Occipital lobe (tissue), 3 donors: ENCODE measurements at places on chromosomes 11 and 22.

DNA sequence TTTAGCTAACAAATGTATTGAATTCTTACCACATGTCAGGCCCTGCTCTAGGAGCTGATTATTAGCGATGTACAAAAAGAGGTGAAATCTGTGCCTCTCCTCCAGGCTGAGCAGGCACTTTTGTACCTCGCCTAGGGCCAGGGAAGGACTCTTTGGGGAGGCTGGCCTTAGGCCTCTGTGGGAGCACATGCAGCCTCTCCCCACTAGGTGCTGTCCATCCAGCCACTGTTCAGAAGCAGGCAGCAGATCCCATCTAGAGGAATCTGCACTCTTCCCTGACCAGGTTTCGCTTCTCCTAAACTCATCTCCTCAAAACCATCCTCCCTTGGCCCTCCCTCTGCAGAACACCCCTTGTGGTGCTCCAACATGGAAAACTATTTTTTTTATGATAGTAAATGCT is 51.9 kb upstream of the WT1 start:
- DNase-seq = no peak

DNA sequence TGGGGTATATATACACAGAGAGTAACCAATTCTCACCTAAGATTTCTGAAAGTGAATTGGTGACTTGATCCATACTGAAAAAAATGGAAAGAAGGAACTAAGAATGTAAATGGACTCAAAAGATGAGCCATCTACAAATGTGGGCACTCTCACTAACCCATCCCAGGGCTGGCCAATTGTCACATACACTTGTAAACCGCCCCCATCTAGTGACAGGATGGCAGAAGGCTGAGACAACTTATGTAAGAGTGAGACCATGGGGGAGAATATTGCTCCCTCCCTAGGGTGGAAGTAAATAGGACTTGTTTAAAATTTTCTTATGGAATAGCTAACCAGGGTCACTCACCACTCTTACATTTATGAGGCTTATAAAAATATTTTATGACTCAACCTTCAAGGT is 377.1 kb upstream of the ISX start:
- DNase-seq = no peak

GRCh38 chr11:27161071-27161470 is 120.5 kb downstream of the BBOX1 start:
- DNase-seq = no peak

GRCh38 chr11:58391879-58392278 is 14.8 kb downstream of the OR5B3 start:
- DNase-seq = no peak

DNA sequence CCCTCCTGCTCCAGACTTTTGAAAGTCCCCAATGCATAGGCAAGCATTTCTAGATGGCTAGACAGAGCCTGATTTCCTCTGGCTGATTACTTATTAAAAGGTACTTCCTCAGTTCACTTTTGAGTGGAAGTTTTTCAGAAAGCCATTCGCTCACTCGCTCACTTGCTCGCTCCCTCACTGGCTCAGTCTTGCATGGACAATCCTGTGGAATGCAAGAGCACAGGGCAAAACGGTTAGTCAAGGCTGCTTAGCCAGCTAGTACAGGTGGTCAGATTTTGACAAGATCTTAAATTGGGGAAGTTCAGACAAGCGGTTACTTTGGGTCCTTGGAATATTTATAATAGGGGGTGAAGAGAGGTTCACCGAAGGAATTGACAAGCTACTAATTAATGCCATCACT is 101.0 kb downstream of the ARL14EP start:
- no peak for DNase-seq

DNA sequence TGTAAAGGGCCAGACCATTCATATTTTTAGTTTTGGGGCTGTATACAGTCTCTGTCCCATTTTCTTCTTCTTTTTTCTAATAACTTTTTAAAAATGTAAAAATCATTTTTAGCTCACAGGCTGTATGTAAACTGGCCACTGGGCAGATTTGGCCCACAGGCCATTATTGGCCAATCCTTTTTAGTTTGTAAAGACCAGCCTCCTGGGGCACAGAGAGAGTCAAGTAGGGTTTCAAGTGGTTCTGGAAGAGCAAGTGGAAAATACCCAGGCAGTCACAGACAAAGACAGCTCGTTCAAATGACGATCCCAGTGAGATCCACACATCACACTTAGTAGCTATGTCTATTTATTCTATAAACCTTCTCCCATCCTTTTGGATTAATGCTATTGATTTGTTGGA is 150.2 kb upstream of the ARHGAP20 start:
- no peak for DNase-seq

DNA sequence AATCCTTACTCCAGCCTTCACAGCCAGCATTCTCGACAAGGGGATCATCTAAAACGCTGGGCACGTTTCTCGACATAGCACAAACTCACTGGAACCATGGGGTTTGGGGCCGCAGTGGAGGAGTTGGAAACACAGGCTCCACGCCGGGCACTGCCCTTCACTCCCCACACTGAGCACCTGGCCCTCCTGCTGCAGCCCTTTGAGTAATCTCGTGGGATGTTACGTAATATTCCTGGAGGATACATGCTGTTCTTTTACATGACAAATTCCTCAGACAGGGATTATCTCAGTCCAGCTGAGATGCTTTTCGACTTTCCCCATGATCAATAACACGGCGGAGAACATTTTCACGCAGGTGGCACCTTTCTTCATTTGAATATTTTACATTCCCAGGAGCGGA is 408.0 kb downstream of the SHANK2 start:
- no peak for DNase-seq
